ENCODE measurements at places on chromosomes 5 and 9.

GRCh38 chr5:126615286-126615685 is 14.5 kb downstream of the PHAX start:
- no peak for DNase-seq

DNA sequence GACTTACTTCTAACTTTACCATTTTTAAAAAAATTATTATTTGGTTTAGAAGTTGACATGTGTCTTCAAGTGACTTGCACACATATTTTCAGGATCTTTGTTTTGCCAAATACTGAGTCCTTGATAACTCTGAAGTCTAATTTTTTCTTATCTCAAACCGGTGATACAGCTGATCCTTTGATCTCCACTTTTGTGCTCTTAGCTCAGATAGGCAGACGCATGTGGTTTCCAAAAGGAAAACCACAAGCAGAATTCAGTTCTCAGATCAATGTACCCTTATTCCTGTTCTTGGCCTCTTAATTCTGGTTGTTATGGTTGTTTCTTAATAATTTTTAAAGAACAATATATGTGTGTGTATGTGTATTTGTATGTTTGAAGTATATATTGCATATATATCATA is 238.3 kb upstream of the EDIL3 start:
- DNase-seq = no peak

DNA sequence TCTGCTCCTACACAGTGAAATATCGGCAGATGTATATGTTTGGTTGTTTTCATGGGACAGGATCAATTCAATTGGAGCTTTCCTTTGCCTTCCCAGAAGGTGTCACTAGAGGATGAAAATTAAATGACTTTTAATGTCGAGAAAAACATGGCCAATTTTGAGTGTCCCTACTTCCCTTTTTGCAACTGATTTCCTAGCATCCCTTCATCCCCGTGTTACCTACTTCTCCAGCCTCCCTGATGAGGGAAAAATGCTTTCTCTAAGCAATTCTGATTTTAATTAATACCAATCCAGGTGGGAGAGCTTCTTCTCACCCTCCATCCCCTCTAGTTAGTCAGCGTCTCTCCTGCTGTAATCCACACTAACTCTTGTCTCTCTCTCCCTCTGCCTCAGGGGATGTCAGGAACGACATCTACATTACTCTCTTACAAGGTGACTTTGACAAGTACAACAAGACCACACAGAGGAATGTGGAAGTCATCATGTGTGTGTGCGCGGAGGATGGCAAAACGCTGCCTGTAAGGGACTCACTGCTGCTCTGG is 64.9 kb downstream of the DOCK2 start:
- peak; percentile 18 for DNase-seq

- DNase-seq = no peak
Observed at GRCh38 chr9:129694243-129694646, 28.8 kb downstream of the PRRX2 start.

- no peak for DNase-seq
Observed at GRCh38 chr5:145983446-145983845, 47.1 kb downstream of the SH3RF2 start.

DNA sequence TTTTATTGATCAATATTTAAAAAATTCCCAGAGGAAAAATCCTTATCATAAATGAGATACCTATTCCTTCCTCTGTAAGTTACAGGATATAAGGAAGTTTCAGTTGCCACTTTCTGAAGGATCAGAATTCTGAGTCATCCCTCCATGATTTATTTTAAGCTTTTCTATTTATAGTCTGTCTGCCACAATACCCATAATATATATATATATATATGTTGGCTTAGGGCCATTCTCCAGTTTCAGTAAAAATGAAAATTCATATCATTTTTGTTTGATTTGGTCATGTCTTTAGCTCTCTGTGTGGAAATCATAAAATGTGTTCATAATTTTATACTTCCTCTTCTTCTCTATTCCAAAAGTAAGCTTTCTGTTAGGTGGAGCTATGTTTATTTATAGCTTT is 215.8 kb upstream of the CYLC2 start:
- DNase-seq = no peak

DNA sequence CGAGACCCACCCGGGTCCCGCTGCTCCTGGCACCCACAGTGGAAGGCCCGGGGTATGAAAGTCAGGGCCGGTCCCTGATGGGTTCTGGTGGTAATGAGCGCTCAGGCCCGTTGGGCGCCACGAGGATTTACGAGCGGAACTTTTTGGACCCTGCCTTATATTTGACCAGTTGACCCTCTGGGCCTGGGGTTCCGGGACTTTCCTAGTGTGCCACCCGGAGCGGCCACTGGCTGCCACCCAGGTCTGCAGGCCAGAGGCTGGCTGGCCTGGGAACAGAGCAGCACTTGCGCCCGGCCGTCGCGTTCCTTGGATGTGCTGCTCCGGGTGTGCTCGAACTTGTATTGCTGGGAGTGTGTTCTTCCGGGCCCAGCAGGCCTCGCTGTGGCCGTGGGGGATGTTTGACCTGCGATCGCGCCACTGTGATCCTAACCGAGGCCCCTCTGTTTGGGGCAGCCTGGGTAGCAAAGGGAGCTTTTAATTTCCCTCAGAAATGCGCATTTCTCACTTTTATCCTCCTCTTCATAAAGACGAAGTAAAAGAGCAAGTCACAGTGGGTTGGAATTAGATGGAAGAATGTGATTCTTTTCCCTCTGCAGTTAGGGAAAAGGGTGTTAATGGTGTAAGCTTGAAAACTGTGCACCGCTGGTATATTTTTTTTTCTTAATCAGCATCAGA is 1.2 kb downstream of the F2RL1 start:
- no peak for DNase-seq

GRCh38 chr9:95725045-95725444 is 150.4 kb upstream of the ERCC6L2 start:
- no peak for DNase-seq

GRCh38 chr9:21549251-21549765 is 67.2 kb upstream of the IFNE start:
- peak; percentile 83 for DNase-seq

DNA sequence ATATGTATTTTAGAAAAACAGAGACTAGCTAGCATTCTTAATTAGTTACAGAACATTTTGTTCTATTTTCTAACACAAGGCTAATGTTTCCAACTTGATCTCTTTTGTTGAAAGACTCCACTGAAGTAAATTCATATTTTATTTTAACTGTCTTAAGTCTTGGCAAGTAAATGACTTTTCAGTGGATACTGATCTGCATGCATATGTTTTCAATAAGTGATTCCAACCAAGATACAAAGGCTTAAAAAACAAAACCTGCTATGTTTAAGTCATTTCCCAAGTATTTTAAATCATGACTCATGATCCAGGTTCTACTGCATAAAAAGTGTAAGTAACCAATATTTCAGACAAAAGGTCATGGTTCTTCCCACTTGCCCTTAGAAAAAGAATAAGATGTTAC is 5.7 kb downstream of the CDO1 start:
- no peak for DNase-seq

DNA sequence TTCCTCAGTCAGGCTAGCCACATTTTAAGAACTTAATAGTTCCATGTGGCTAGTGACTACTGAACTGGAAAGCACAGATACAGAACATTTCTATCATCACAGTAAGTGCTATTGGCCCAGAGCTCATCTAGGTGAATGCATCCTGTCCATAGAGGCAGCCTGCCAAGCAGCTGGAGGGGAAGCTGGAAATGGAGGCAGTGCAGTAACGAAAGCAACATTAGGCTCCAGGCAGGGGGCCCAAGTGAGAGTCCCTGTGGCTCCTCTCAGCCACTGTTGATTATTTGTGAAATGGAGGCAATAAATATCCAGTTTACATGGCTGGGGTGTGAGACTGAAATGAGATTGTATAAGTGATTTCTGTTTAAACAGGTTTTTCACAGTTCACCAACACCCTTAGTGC is 227.2 kb upstream of the KLF9 start:
- DNase-seq = no peak

GRCh38 chr5:171363846-171364245 is 23.8 kb upstream of the NPM1 start:
- no peak for DNase-seq

DNA sequence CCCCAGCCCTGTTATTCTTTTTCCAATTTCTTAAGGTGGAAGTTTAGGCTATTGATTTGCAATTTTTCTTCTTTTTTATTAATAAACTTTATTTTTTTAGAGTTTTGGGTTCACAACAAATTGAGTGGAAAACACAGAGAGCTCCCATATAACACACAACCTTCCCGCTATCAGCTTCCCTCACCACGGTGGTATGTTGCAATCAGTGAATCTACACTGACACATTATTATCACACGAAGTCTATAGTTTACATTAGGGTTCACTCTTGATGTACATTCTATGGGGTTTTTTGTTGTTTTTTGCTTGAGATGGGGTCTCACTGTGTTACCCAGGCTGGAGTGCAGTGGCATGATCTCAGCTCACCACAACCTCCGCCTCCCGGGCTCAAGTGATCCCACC is 4.8 kb upstream of the NFX1 start:
- no peak for DNase-seq

DNA sequence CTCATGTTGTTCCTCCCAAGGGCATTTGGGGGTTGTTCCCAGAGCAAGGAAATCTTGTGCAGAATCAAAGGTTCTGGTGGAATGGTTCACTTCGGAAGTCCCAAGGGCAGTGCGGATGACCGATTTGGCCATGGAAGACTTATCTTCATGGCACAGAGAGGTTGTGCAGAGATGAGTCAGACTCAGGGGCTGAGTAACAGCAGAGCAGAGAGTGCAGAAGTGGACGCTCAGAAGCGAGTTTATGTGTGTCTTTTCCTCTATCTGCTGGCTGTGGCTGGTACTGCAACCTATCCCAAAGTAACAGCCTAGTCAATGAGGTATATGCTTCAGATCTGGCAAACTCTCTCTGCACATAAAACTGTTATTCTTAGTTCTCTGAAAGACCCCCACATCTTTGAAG is 118.1 kb downstream of the DPYSL3 start:
- DNase-seq = peak; percentile 61

- DNase-seq = no peak
Observed at GRCh38 chr5:34045023-34045422, 2.0 kb upstream of the C1QTNF3 start.

DNA sequence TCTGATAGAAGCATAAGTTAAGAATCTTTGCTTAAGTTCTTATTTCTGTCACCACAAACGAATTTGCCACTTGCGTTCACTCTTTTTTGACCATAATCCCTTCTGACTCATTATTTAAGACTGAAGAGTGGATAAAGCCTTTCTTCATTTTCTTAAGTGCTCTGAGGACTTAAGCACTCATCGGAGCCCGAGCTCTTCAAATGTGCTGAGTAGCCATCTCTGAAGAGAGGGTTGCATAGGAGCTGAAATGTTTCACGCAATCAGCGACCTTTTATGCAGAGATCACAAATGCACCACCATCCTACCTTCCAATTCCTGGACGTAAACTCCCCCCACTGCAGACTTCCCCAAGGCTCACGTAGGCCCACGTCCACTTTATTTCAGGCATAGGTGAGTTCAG is 699.2 kb downstream of the IRX1 start:
- DNase-seq = no peak

DNA sequence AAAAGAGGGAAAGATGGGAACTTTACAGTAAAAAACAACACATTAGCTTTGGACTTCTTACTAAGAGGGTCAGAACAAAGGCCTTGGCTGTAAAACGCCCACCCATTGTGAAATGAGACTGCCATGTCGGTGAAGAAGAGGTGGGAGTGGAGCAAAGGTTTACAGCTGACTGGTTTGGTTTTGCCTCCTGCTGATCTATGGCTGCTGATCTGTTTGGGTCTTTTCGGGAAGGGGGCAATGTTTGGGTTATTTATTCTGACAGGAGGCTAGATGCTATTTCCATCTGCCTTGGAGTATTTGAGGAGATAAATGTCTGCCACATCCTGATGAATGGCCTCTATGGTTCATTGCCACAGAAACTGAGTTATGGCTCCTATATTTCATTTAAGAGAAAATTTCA is 408.7 kb downstream of the TLE4 start:
- no peak for DNase-seq

DNA sequence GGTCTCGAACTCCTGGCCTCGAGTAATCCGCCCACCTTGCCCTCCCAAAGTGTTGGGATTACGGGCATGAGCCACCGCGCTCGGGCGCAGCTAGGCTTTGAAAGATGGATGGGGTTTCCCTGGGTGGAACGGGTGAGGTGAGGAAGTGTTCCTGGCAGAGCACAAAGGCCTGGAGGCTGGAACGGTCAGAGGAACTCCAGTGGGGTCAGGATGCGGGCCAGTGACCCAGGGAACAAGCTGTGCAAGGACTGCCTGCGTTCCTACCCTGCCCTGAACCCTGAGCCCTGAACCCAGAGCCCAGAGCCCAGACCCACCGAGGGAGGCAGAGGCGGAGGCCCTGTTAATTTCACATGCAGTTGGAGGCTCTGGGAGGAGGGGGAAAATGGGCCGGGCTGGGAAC is 23.4 kb downstream of the NCS1 start:
- no peak for DNase-seq

DNA sequence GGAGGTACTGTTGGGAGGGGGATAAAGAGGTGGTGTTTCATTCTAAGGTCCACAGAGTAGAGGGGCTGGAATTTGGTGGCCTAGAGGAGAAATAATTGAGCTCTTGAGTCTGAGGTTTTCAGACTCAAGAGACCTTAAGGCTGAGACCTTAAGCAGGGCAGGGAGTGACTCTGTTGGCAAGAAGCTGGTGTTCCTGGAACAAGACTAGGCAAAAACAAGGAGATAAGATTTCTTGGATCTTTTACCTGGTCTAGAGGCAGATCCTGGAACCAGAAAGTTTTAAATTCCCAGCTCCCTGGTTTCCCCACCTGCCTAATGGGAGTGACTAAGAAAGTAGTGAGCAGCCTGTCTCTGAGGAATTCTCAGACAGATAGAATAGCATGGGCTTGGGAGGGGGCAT is 4.1 kb upstream of the CCL21 start:
- DNase-seq = no peak

DNA sequence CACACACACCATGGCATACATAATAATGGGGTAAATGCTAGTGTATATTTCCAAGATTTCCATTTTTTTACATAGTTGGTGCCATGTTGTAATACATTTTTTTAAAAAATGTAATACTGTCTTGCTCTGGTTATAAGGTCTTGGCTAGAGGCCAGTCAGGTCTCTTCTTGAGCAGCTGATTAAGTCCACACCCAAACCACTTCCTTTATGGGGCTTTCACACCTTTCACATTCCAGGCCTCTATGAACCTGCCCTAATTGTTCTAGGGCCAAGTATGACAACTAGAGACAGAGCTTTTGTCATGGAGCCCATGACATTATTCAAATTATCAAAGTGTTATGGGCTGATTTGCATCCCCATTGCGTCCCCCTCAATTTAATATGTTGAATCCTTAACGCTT is 495.6 kb upstream of the CTNND2 start:
- DNase-seq = peak; percentile 1

DNA sequence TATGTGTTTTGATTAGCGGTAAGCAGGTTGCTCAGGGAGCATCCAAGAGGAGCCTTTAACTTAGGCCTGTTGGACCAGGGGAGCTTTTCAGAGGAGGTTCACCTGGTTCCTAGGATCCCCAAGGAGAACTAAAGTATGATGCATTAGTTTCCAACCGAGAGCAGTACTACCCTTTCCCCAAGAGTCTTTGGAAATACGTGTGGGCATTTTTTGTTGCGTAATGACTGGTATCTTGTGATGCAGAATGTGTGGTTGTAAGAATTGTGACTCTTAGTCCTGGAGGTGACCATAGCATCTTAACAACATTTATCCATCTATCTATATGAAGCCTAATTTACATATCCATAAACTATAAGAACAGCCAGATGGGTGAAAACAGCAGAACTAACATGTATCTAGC is 11.0 kb downstream of the CFAP95 start:
- no peak for DNase-seq
